Cerebellar cortex (tissue), 1 donor: ENCODE measurements at places on chromosomes 2 and 18.

DNA sequence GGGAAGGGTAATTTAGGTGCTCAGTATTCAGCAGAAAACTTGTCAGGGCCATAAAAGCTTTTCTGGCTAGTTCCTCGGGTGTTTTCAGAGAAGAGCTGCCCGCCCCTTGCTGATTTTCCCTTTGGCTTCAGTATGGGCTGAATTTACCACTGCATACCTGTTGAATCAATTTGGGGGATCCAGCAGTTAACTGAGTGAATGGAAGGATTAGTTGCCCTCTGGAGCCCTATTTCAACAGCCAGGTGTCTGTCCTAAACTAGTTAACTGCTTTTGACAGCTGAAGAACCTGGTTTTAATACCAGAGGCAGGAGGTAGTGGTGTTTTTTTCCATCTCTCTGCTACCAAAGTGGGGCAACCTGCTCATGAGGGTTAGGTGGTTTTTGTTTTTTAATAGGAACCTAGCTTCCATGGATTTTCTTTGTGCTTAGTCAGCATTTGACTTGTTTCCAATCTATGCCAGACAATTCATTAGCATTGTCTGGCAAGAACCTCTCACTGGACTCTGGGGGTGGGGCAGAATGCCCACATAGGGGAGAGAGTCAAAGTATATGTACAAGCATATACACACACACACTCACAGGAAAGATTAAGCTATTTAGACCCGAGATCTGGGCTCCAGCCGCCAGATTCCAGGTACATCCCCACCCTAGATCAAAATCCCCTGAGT, 166.5 kb upstream of the SIX3 start:
- no peak for DNase-seq

- DNase-seq = no peak
Observed at GRCh38 chr2:66405473-66405872, 29.5 kb upstream of the MEIS1 start.

DNA sequence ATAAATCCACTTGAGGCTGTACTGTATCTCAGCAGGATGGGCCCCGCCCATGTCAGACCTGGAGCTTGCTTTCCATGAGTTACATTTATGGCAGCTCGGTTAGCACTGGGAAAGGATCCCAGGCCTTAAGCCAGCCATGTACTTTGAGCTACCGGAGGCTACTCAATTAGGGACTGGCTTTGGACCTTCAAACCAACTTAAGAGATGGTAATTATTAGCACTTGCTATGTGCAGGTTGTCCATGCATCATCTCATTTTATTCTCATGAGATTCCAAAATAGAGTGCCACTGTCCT, 64.4 kb downstream of the ACTR2 start:
- DNase-seq = no peak

DNA sequence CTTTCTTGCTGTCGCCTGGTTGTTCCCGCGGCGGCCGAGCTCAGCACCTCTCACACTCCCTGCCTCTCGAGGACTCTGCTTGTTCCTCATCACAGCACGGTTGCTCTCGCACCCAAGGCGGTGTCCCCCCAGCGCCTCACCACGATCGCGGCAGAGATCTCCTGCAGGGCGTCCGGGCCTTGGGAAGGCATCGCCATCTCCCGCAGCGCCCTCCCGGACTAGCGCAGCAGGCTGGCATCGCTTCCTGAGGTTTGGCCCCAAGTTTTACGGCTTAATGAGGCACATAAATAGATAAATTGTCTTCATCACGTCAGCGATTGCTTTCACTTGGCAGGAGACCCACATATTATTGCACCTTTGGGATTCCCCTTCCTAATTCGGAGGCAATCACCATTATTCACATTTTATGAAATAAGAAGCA, 125.4 kb downstream of the RGPD3 start:
- no peak for DNase-seq

DNA sequence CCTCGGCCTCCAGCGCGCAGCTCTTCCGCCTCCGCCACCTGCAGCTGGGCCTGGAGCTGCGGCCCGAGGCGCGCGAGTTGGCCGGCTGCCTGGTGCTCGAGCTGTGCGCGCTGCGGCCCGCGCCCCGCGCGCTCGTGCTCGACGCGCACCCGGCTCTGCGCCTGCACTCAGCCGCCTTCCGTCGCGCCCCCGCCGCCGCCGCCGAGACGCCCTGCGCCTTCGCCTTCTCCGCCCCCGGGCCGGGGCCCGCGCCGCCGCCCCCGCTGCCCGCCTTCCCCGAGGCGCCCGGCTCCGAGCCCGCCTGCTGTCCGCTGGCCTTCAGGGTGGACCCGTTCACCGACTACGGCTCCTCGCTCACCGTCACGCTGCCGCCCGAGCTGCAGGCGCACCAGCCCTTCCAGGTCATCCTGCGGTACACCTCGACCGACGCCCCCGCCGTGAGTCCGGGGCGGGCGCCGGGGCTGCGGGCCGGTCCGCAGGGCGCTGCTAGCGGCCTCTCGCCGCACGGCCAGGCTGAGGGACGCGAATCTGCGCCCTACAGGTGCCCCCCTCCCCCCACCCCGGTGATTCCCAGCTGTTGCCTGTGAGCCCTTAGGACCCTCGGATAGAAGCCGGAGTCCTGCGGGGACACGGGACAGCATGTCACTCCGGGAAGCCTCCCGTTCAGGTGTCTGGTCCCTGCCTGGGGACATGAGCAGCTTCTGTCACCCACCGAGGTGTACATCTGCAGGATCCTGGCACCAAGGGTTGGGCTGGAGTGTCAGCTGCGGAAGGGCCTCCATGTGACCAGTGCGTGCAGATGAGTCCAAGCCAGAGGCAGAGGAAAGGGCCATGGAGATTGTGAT, 616 bp downstream of the RNPEPL1 start:
- DNase-seq = peak; percentile 42

DNA sequence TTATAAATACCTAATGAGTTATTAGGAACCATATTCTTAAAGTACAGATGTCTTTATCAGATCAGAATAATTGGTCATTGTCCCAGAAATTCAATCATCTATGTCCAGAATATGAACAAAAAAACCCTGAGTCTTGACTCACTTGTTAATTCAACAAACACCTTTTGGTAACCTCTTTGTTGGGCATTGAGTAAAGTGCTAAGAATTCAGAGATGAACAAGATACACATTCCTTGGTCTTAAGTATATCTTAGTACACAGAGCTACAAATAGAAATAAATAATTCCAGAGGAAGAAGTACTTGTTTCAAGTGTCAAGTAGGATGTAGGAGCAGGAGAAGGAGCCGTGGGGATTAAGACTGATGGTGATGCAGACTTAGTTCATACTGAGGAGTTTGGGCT, 798.1 kb downstream of the CPS1 start:
- DNase-seq = no peak

DNA sequence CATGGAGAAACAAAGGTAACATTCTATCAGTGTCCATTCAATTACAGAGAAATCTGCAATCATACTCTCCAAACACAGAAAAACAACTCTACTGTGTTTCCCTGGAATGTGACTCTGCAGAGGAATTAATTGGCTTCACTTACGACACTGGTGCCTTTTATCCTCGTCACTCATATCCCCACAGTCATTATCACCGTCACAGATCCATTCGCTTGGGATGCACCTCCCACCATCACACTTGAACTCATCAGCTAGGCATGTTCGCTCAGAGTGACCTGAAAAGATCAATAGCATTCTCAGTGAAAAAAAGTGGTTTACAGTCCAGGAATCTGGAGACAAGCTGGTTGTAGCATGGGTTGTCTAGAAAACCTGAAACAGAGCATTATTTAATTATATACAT, 124.3 kb downstream of the DHRS9 start:
- DNase-seq = no peak
